ENCODE measurements at places on chromosomes 13 and 19. TPM values are rescaled to one million over a fixed set of nuclear protein-coding genes. Genes with fewer than 3 reads are reported as not detected.

ZNF345 gene
- total RNA-seq, result 1.4 TPM

ZNF554 gene
- total RNA-seq, result 0.70 TPM

RNU6-9 gene
- not detected for total RNA-seq

GRCh38 chr13:86298725-86299124 is 499.5 kb upstream of the SLITRK6 start:
- H3K27ac ChIP-seq, result no peak overlapping the region
- no peak for DNase-seq
- no peaks in the 10 kb centered on the region for H3K36me3 ChIP-seq
- no peaks in the 10 kb centered on the region for H3K4me1 ChIP-seq

GRCh38 chr19:944171-944567 is 18.3 kb downstream of the ARID3A start:
- H3K4me3 ChIP-seq, result no peak overlapping the region
- no peaks in the 10 kb centered on the region for H3K36me3 ChIP-seq
- DNase-seq, result no peak
- H3K4me1 ChIP-seq, result peaks cover 11% of the 10 kb centered on the region
- H3K27ac ChIP-seq, result no peak overlapping the region

GRCh38 chr13:98821372-98822224 is 69.1 kb upstream of the SLC15A1 start:
- H3K27ac ChIP-seq, result peak overlapping the region; percentile 46
- peaks cover 46% of the 10 kb centered on the region for H3K4me1 ChIP-seq
- DNase-seq, result no peak
- no peaks in the 10 kb centered on the region for H3K27me3 ChIP-seq
- no peak overlapping the region for H3K4me3 ChIP-seq
- H3K36me3 ChIP-seq, result no peaks in the 10 kb centered on the region

- no peaks in the 10 kb centered on the region for H3K36me3 ChIP-seq
- H3K27me3 ChIP-seq, result no peaks in the 10 kb centered on the region
- H3K4me3 ChIP-seq, result no peak overlapping the region
- DNase-seq, result no peak
- H3K27ac ChIP-seq, result no peak overlapping the region
These were observed 25.2 kb downstream of the ABCC4 start for GRCh38 chr13:95276037-95276505.
